ENCODE measurements at places on chromosomes 4 and X. TPM values are rescaled to one million over a fixed set of nuclear protein-coding genes. Genes with fewer than 3 reads are reported as not detected.

DNA sequence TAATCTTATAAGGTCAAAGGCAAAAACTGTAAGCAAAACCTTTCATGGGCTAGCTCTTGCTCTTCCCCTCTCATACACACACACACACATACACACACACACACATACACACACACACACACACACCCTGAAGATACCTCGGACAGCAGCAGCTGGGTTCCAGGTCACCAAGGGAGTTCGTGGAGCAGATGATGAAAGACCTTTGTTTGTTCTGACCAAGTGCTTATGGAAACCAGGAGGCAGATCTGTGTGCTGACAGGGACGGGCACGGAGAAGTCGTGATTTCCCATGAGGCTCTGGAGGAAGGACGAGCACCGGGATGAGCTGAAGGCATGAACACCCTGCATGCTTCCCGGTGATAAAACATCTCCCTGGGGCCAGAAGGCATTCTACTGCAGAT, 35.4 kb upstream of the CRMP1 start:
- no peak for DNase-seq

GRCh38 chr4:39394706-39395105, 12.0 kb upstream of the KLB start:
- DNase-seq = no peak

DNA sequence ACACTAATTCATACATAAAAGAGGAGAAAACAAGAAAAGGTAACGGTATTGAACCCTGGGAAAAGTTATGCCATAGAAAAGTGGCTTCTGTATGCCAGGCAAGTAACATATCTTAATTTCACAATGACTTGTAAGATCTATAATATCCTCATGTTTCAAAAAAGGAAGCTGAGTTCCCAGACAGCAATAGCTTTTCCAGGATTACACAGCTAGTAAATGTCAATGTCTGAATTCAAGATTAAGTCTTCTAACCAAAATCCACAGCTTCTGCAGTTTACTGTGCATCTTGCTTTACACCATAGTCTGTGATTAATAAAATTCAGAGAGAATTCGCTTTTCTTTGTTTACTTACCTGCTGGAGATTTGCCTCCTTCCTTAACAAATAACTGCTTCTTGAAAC, 55.8 kb upstream of the GAB1 start:
- no peak for DNase-seq

- DNase-seq = no peak
Measured at GRCh38 chrX:139725720-139726119, 17.8 kb upstream of the MCF2 start.

DNA sequence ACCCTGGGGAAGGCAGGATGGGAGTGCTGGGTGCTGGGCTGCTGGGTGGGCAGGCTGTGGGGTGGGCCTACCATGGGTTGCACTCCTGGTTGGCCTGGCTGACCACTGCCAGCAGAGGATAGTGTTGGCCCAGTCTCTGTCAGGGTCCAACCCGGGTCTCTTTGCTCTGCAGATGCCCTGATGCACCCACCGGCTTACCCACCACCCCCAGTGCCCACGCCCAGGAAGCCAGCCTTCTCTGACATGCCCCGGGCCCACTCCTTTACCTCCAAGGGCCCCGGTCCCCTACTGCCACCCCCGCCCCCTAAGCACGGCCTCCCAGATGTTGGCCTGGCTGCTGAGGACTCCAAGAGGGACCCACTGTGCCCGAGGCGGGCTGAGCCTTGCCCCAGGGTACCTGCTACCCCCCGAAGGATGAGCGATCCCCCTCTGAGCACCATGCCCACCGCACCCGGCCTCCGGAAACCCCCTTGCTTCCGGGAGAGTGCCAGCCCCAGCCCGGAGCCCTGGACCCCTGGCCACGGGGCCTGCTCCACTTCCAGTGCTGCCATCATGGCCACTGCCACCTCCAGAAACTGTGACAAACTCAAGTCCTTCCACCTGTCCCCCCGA, 14.2 kb upstream of the ADD1 start:
- no peak for DNase-seq

DNA sequence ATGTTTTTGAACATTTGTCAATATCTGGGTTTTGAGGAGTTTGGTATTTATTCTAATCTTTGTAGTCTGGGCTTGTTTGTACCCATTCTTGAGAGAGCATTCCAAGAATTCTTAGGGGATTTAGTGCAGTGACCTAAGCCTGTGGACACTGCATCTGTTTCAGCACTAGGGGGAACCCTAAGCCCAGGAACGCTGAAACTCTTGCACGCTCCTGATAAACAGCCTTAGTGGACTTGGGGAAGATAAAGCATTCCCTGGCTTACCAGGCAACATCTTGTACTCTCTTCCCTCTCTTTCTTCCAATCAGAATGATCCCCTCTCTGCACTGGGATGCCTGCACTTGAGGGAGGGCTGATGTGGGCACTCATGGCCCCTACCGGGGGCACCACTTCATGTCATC, 654.9 kb upstream of the HTR2C start:
- DNase-seq = no peak

Gene PLXNA3
- total RNA-seq = 42.9 TPM

Gene GBA3
- not detected for total RNA-seq

Gene CT45A10
- total RNA-seq = not detected

Measured in naive thymus-derived CD4-positive, alpha-beta T cell (primary cell).